ENCODE measurements at places on chromosomes 5 and 9.

GRCh38 chr5:91146905-91147600 lies 236.1 kb downstream of the ARRDC3 start:
- DNase-seq = no peak

DNA sequence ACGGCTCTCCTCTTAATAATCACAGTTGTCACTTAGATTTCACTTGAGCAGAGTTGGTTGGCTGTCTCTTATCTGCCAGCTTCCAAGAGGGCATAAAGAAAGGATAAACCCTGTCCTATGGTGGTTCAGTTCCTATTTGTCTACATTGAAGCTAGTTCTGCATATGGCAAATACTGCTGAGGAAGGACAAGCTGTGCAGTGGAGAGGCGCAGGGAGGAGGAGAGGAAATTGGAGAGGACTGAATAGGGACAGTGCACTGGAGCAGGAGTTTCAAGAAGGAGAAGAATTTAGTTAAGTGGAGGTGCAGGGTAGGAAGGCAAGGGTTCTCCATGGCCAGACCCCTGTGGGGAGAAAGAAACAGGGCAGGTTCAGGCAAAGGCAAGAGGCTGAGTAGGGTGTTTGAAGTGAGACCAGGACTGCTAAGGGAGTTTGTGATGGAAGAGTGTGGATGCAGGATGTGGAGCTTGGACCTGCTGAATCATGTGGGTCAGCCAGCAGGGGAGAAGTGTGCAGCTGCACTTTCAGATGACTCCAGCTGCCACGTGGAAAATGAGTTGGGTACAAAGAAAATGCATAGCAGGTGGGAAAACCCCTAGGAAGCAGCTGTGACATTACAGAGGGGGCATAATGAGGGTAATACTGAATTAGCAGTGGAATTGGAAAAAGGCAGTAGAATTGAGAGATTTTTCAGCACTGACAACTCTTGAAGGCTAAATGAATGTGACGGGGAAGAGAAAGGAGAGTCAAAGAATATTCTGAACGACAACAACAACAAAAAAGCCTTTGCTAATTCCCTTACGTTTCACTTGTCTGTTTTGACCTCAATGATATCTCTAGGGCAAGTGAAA lies 66.8 kb downstream of the MAMDC2 start:
- DNase-seq = no peak

GRCh38 chr9:84278130-84278529 lies 62.4 kb downstream of the SLC28A3 start:
- no peak for DNase-seq

DNA sequence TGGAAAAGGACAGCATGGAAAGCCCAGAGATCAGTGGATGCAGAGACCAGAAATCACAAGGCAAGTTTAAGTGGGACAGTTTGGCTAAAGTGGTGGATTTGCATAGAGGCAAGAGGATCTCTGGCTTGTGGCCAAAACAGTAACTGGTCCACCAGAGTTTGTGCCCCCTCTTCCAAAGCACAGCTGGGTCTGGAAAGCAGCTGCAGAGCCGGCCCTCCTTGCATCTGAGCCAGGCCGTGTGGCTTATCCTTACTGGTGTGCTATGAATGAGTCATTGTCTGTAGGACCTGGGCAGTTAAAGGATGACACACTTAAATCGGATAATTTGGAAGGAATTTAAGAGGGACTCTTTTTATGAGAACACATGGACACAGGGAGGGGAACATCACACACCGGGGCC lies 146.6 kb downstream of the PIP5K1B start:
- DNase-seq = no peak

- DNase-seq = peak; percentile 21
Measured at GRCh38 chr9:134293611-134294152, 32.6 kb upstream of the RXRA start.

DNA sequence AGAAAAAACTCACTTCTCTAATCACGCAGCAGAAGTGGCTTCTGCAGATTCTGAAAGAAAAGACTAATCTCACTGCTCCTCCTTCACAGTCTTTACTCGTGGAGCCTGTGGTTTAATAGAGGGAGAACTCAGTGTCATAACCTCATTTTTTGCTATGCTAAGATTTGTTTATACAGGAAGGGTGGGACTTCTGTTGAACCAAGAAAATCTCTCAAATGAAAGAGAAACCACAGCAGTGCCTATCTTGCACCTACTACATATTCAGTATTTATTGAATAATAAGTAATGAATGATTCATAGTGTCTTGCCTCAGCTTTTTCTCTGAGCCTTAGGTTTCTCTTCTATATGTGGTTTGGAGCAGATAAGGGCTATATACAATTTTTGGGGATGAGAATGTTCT lies 136.1 kb upstream of the DMAC1 start:
- DNase-seq = no peak

- DNase-seq = peak; percentile 45
Measured at GRCh38 chr5:8184455-8185063, 315.6 kb downstream of the MTRR start.

GRCh38 chr9:27297050-27297449 lies at the start of gene EQTN:
EQTN (minus strand) TSS chr9:27297150; CDS start chr9:27297055, 95 bp downstream.
- DNase-seq = no peak

Measured in KBM-7 (cell line).